ENCODE measurements at places on chromosomes 11 and 22. TPM values are rescaled to one million over a fixed set of nuclear protein-coding genes. Genes with fewer than 3 reads are reported as not detected.

Gene KRTAP5-9
- total RNA-seq: not detected

DNA sequence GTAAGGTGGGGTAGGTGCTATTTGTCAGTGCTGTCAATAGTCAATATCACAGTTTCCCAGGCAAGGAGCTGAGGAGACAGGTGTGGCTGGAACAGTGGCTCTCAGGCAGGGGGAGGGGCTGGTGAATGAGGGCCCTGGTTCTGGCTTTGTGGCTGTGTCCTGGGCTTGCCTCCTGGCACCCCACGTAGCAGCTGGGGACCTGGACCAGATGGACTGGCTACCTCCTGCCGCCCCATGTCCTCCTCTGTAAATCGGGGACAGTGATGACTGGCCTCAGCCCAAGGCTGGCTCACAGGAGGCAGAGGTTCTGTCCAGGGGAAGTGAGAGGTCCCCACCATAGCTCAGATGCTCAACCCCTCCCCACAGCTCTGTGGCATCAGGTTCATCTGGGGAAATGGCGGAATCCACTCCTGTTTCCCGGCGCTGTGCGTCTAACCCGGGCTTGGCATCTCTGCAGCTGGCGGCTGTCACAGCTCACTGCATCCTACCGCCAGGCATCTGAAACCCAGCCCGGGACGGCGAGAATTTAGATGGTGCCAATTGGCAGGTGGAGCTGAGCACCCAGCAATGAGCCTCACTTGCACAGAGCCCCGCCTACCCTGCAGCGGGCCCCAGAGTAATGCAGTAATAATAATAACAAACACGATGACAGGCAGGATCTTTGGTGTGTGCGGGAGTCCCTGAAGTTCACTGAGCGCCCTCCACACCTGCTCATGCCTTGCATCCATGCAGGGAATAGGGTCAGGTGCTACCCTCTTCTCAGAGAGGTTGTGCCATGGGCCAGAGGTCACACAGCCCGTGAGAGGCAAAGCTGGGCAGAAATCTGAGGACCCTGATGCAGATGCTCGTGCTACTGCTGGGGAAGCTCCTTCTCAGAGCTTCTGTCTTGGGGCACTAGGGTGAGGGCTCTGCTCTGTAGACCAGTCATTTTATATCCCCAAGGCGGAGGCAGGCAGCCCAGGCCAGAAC, 27.8 kb upstream of the SHISAL1 start:
- no peak overlapping the region for H3K27ac ChIP-seq
- DNase-seq: no peak
- no peaks in the 10 kb centered on the region for H3K36me3 ChIP-seq
- H3K4me1 ChIP-seq: peaks cover 4% of the 10 kb centered on the region

Gene KRTAP5-10
- 0.14 TPM for total RNA-seq

DNA sequence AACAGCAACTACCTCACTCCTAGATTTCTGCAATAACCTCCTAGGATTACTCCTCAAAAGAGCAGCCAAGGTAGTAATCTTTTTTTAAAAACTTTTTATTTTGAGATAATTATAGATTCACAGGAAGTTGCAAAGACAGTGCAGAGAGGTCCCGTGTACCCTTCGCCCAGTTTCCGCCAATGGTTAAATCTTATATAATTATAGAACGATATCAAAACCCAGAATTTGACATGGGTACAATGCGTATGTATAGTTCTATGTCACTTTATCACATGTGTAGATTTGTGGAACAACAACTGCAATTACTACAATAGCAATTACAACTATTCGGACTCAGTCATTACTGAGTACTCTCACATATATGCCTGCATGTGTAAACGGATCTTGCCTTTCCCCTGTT, 94.8 kb upstream of the APOA1 start:
- no peaks in the 10 kb centered on the region for H3K36me3 ChIP-seq
- DNase-seq: no peak
- no peak overlapping the region for H3K27ac ChIP-seq
- peaks cover 33% of the 10 kb centered on the region for H3K4me1 ChIP-seq
- H3K27me3 ChIP-seq: no peaks in the 10 kb centered on the region

Gene GALNT18
- total RNA-seq: 2.2 TPM

Measured in cardiac muscle cell (in vitro differentiated cells and primary cell).